Stimulated activated CD8-positive, alpha-beta memory T cell treated with anti-CD3 and anti-CD28 coated beads, Interleukin-4, amount 100 ng/mL, for 1 hour (primary cell): ENCODE measurements at places on chromosomes 16 and 17.

- no peak for DNase-seq
These were observed 347.5 kb downstream of the HAPSTR1 start for GRCh38 chr16:9438991-9439390.

- DNase-seq = no peak
These were observed 7.6 kb downstream of the PSME3IP1 start for GRCh38 chr16:57178196-57178595.

- no peak for DNase-seq
These were observed 51.4 kb upstream of the SLC25A19 start for GRCh38 chr17:75340631-75341030.

DNA sequence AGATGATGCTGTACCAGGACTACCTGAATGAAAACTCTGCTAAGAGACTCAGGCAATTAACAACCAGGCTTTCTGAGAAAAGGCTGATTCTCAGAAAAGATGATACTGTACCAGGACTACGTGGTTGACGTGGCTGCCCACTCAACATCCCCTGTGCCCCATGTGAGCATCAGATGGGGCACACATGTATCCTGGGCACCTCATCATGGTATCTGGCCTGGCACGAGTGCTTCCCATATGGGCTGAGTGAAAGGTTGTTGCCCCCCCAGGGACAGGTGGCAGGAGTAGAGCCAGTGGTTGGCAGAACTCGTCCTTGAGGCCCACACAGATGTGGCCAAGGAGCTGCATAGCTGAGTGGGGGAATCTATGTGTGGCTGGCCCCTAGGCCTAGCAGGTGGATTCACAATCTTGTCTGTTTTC, 3.5 kb upstream of the CES4A start:
- no peak for DNase-seq
